Activated T-helper 1 cell treated with anti-CD3 and anti-CD28 coated beads, Interleukin-2, amount 50 U/mL, for 16 hours (primary cell): ENCODE measurements at places on chromosomes 1 and 21.
A peak's percentile ranks its signal among the peaks of the same experiment; 100 is the strongest.

GRCh38 chr1:36099681-36100341 is 11.1 kb downstream of the ADPRS start:
- peak; percentile 56 for DNase-seq

GRCh38 chr1:237736372-237737029 is 154.2 kb downstream of the ZP4 start:
- DNase-seq, result no peak

DNA sequence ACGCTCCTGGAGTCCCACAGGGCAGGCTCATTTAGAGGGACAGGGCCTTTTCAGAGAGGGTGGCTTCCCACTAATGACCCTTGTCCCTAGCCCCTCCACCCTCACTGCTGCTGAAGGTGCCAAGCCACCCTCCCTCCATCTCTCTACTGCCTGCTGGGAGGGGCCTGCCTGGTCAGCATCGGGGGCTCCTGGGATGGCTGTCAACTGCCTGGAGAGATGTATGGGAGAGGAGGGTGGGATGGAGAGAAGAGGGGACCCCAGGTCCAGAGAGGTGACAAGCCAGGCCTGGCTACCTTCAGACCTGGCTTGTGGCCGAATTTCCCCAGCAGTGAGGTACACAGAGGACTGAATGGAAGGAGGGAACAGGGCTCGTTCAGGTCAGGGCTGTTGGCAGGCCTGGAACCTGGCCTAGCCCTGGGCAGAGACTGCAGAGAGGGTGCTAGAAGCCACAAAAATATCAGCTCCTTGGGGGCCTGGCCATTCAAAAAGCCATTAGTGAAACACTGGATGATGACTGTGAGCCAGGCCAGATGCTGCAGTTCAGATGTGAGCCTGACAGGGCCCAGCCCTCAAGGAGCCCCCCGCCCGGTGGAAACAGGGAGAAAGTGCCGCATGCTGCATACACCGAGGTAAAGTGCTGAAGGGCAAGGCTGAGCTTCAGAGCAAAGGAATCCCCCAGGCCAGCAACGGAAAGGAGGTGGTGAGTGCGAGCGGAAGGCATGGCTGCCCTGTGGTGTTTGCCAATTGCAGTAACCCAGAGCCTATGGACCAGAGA is 20.0 kb downstream of the MMEL1 start:
- peak; percentile 2 for DNase-seq

DNA sequence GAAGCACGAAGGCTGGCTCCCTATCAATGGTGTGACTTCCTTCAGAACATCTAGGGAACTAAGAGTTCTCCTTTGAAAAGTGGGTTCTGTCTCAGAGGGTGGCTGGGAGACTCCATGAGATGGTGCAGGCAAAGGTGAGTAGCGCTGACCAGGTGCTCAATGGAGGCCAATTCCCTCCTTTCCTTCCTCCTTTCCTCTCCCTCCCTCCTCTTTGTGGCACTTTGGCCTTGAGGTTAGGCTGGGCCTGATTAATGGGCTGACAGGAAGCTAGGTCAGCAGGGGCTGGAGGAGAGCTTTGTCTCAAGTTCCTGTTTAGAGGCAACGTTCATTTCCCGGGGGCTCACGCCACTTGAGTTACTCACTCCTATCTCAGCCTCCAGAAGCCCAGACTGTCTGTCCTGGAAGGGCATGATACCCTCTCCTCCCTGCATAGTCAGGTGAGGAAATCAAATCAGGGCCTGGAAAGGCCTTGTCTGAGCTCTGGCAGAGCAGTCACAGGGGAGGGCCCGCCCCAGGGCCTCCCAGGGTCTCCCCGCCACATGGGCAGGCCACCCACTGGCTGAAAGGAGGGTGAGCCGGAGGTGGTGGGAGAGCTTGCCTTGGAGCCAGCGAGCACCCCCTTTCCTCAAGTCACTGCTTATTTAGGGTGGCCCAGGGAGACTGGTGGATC is 58.4 kb upstream of the SSBP3 start:
- no peak for DNase-seq

DNA sequence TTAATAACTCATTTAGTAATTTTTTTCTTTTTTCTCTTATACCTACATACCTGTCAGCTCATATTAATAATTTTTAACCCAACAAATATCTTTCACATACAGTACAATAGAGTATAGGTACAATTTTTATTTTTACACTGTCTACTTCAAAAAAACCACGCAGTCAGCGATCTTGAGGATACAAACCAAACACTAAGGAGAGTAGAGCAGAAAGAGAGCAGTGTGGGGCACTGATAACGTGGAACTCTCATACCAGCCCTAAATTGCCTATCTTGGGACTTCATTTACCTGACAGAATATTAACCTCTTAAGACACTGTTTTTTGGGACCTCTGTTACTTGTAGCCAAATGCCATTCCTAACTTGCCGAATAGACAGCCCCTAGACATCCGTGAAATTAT is 5.5 kb downstream of the TRMT1L start:
- DNase-seq, result no peak

DNA sequence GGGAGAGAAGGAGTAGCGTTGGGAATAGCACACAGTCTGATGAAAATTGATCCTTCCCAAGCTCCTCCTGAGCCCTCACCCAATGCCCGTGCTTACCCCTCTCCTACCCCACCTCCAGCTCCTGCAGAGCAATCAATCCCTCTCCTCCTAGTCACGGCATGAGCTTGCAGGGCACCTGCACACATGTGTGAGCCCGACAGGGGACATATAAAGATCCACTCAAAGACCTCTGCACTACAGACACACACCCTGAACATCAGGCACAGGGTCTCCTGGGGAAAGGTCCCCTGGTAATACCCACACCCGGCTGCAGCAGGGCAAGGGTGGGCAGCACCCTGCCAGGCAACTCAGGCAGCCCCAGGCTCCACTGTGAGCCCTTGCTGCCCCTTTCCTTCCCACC is 426 bp downstream of the VSIG8 start:
- DNase-seq, result no peak

- DNase-seq, result no peak
Measured at GRCh38 chr1:53410100-53410541, 49.1 kb upstream of the DMRTB1 start.

DNA sequence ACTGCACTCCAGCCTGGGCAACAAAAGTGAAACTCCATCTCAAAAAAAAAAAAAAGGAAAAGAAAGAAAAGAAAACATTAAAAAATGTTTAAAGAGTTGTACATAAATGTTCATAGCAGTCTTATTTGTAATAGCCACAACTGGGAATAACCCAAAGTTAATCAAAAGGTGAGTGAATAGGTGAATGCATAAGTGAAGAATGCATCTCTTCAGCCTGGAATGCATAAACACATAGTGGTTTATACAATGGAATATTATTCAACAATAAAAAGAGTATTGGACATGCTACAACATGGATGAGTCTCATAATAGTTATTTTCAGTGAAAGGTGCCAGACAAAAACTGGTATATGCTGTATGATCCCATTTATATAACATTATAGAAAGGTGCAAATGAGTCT is 18.1 kb downstream of the LDLRAD1 start:
- DNase-seq, result no peak

DNA sequence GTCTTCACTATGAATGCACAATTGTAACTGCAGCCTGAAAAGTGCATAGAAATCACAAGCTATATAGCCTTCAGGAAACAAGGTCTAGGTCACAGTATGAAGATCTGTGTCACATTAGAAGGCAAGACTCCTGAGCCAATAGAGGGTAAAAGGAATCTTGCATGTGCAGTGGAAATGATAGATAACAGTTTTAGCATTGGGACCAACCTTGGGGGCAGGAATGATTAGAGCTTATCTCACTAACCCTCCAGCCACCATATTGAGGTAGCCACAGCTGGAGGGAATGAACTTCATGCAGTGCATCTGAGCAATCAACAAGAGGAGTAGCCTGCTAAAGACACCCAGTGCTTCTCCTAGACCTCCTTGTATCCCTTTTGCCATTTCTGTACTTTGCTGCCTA is 390.1 kb downstream of the LTN1 start:
- no peak for DNase-seq

DNA sequence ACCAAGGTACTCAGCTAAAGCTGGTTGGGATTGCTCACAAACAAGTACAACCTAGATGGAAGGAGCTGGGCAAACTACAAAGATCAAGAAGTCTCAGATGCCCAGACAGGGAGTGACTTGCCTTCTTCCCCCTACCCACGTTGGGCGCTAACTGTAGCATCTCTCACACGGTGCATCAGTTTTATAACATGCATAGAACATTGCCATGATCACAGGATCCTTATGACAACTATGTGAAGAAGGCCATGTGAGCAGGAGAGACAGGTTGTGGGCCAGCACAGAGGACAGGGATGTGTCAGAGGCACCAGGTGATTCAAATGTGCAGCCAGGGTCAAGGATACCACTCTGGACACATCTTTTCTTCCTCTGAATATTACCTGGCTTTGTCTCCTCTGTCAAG is 28.3 kb upstream of the CYP4B1 start:
- DNase-seq, result no peak

- no peak for DNase-seq
Measured at GRCh38 chr1:233319272-233319671, 8.3 kb upstream of the MAP3K21 start.

DNA sequence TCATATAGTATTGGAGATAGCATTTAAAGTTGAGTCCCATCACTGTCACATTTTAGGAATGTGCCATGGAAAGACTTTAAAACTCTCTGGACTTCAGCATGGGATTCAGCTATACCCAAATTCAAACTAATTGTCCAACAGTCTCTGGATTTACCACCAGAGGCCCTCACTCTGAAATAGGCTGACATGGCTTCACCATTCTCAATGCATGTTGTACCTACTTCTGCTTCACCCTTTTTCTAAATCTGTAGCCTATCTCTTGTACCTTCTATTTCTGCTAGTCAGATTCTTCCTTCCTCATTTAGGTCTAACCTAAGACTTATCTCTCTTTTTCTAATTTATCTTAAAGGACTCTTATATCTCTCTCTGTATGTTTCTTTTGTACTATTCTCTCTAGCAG is 512.7 kb upstream of the ZRANB2 start:
- DNase-seq, result no peak

DNA sequence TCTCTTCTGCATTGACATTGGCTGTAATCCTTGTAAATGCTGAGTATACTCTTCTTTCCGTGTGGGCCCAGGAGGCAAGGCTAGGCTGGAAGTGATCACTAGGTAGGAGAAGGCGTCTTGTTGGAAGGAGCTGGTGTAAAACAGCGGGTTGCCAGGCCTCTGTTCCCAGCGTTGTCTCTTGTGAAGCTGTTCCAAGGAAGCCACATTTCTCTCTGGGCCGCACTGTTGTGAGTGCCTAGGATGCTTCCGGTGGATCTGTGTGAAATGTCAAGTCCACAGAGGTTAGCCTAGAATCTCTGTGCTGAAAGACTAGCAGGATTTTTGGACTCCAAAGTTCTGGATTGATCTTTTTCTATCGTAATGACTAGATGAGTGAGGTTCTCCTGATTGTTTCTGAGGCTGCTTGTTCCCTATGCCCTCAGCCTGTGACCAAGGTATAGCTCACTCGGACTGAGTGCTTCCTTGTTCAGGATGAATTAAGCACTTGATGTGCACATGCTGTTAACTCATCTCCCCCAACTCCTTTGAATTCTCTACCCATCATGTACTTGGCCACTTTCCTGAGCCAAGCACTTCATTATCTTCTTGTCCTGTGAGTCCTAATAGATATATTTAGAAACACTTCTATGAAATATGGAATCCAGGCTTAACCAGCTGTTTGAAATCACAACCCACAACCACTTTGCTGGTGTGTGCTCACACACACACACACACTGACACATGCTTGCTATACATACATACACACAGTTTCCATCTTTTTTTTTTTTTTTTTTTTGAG is 63.3 kb downstream of the PBX1 start:
- no peak for DNase-seq

- no peak for DNase-seq
Measured at GRCh38 chr1:233061265-233061664, 110.9 kb downstream of the NTPCR start.

DNA sequence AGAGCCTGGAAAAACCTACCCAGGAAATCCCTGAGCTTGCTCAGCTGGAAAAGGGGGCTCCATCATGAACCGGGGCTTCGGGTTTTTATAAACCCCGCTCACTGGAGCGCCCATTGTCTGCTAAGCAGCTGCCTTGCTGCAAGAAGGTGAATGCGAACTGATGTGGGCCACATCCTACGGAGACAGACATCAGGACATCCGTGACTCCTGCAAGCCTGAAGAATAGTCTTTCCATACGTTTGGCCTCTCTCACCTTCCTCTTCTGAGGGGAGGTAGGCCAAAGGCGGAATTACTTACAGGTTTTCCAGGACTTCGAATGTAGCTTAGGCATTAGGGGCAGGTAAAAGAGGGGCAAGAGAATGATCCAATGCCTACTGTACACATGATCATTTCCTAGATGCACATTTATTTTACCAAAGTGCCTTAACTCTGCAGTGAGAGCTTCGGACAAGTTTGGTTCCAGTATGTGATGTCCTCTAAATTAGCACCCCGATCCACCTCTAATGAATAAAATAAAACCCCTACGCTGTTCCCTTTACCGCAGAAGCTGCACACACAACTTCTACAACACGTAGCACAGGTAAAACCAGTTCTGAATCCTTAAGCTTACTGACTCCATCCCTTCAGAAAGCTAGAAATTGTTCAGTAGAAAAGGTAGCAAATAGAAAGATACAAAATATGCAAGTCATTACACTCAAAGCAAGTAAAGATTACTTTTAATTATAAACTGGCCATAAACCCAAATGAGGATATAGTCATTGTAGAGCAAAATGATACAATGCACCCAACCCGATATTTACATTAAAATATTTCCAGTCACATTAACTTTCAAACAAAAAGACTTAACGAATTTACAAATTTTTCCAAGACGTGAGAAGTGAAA is 866 bp upstream of the SORT1 start:
- no peak for DNase-seq

DNA sequence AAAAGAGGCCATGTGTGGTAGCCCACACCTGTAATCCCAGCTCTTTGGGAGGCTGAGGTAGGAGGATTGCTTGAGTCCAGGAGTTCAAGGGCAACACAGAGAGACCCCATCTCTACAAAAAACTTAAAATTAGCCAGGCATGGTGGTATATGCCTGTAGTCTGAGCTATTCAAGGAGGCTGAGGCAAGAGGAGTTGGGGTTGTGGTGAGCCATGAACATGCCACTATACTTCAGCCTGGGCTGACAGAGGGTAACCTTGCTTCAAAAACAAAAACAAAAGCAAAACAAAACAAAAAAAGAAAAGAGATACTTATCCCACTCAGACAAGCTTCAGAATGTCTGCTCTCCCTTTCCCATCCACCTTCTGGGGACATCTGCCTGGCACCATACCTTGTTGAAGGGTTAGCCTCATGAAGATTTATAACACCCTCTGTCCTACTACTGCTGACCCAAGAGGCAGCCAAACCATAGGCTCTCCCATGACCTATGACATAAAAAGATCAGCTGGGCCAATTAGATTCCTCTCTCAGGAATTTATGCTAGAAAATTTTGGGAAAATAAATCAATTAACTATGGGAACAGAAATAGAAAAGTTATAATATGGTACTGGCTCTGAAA is 13.2 kb downstream of the TMCO1 start:
- no peak for DNase-seq
